Right renal pelvis (tissue), 4 donors: ENCODE measurements at places on chromosomes 4 and X. TPM values are rescaled to one million over a fixed set of nuclear protein-coding genes. Genes with fewer than 3 reads are reported as not detected.

DNA sequence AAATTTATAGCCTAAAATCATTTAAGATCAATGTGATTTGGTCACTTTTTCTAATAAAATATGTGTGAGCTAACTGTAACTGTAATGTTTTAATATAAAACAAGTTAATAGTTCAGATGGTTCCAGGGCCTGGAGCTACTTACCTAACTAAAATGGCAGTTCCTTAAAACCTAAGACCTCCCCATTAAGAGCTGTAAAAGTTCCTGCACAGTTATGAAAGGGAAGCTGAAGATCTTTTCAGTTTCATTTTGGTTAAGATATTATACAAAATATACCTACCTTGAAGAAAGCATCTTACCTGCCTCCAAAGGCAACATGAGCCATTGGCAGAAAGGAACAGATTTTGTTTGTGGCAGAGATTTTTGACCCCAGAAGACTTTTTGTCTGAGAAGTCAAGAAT, 30.1 kb downstream of the HPF1 start:
- no peak for DNase-seq

GRCh38 chr4:103074744-103075434, 1.7 kb downstream of the SLC9B2 start:
- DNase-seq: no peak

DNA sequence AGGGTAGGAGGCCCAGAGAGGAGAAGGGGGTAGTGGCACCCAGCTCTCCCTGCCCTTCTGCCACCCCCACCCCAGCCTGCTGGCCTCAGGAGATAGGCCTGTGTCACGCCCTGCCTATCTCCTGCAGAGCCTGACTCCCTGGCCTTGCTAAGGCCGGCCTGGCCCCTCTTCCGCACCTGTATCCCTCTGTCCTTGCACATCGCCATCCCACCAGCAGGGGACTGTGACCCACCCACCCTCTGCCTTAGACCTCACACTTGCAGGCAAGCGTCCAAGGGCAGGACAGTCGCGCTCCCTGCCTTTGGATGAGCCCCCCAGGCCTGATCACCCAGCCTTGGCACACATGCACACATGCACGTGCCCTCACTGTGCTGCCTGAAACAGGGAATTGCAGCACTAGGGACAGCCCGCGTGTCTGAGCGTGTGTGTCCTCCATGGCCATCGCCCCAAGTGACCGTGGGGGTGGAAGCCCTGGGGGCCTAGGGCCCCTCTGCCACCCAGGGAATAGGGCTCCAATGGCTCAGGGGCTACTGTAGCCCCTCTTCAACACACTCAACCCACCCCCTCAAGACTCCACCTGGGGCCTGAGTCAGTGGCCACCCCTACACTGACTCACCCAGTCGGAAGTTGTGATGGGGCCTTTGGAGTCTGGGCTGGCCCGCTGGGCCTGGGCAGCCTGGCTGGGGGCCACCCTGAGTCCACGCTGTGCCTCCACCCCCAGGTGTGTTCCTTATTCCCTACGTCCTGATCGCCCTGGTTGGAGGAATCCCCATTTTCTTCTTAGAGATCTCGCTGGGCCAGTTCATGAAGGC, 2.1 kb downstream of the SLC6A8 start:
- no peak for DNase-seq

GRCh38 chr4:54566608-54567007, 91.1 kb upstream of the KIT start:
- no peak for DNase-seq

DNA sequence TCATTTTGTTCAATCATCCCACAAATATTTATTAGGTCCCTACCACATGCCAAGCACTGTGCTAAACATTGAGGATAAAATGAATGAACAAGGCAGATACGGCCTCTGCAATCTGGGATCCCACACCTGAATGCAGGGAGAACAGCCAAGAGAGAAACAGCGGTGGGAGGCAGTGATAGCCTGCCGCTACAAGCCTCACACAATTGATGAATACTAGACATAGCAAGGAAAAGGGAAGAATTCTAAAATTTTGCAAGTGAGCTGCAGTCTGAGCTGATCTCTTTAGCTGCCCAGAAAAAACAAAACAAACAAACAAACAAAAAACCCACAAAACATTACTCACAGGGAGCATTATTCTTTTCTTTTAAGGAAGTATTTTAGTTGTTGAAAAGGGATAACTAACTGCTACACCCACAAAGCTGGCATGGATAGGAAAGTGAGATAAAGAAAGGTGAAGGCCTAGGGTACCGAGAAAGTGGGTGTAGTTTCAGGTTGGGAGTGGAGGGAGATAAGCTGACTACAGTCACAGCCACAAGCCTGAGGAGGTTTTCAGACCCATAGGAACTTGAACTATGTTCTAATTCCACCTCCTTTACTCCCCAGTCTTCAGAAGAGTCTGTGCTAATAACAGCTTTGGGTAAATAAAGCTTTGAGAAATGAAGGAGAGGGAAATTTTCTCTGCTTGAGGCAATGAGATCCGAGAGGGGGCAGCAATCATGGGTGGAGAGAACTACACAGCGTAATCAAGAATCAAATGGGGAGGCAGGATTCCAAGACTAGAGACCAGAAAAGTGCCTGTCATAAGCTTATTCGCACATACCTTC, 85.4 kb downstream of the SH3RF1 start:
- no peak for DNase-seq

Gene MECP2
- 31.8 TPM for polyA plus RNA-seq

Gene FDCSP
- polyA plus RNA-seq: 2.0 TPM
